ENCODE measurements at places on chromosomes 3 and 15.

GRCh38 chr15:98653686-98654085, 5.3 kb downstream of the IGF1R start:
- DNase-seq, result peak; percentile 51

- no peak for DNase-seq
Observed at GRCh38 chr15:38373016-38373415, 80.9 kb upstream of the FAM98B start.

DNA sequence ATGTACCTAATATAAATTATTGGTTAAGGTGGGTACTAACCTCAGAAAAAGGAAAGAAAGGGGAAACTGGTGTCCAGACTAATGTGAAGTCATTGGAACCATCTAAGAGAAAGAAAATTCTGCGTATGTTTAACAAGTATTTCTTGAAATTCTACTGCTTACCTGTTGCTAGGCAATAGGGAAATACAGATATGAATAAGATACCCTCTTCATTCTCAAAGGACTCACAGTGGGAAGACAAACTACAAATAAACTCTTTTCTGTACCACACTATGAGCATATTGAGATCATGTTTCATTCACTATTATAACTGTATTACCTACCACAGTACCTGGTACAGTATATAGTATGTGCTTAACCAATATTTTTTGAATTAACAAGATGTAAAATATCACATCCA, 140.5 kb upstream of the MLF1 start:
- no peak for DNase-seq

- DNase-seq, result no peak
Observed at GRCh38 chr15:67124111-67124510, 58.7 kb downstream of the SMAD3 start.

- no peak for DNase-seq
Observed at GRCh38 chr3:110984456-110985250, 87.0 kb upstream of the NECTIN3 start.

Measured in MV-4-11 (cell line).